ENCODE measurements at places on chromosomes 2 and 18. TPM values are rescaled to one million over a fixed set of nuclear protein-coding genes. Genes with fewer than 3 reads are reported as not detected.
A peak's percentile ranks its signal among the peaks of the same experiment; 100 is the strongest.

- DNase-seq, result no peak
Observed at GRCh38 chr2:169964740-169965139, 137.5 kb downstream of the UBR3 start.

- no peak for DNase-seq
Observed at GRCh38 chr2:54396798-54397197, 59.3 kb upstream of the SPTBN1 start.

GRCh38 chr2:50558182-50558581 lies 473.8 kb downstream of the NRXN1 start:
- no peak for DNase-seq

DNA sequence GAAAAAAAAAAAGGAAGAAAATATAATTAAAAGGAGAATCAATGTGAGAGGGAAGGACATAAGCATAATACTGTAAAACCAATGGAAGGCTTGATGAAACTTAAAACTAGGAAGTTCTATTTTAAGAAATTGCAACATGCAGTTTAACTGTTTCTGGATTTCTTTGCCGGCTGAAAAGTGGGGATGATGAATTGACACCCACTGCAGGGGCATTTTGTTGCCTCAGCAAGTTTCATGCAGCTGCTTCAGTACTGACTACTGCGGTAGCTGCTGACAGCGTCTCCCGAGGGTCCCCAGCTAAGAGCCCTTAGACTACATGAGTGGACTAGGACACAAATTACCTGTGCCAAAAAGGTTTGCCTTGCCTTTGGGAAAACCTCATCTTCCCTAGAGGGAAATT lies 69.2 kb downstream of the B3GNT2 start:
- no peak for DNase-seq

DNA sequence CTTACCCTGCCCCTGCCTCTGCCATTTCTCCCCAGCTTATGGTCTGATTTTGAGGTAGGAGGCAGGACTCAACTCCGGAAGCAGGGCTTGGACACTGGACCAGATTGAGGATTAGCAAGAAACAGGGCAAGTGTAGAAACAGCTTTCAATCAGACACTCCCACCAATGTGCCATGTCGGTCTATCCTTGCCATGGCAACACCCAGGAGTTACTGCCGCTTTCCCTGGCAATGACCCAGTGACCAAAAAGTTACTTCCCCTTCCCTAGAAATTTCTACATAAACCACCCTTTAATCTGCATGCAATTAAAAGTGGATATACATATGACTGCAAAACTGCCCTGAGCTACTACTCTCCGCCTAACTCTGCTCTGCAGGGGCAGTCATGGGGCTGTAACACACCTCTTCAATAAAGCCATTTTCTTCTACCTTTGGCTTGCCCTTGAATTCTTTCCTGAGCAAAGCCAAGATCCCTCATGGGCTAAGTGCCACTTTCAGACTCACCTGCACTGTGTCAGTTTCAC lies 156.7 kb downstream of the LPIN1 start:
- no peak for DNase-seq

GRCh38 chr2:242044313-242044590 lies 174.7 kb downstream of the RTP5 start:
- no peak for DNase-seq

- peak; percentile 88 for DNase-seq
Observed at GRCh38 chr2:216713691-216714336, 18.5 kb upstream of the IGFBP5 start.

GRCh38 chr2:146532009-146532408 lies 1312.8 kb upstream of the ACVR2A start:
- no peak for DNase-seq

DNA sequence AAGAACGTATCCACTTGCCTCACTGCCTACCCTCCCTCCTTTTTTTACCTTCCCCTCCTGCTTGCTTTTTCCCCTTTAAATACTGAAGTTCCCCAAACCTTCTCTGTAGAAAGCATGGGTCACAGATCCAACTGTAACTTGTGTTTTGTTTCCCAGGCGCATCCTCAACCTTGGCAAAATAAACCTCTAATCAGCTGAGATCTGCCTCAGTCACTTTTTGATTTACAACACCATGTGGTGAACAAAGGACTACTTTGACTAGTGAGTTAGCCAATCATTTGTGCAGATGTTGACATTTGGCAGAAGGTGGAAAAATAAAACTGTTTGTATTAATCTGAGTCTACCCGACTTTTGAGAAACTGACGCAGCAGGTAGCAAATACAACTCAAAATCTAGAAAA lies 23.3 kb upstream of the MCM6 start:
- no peak for DNase-seq

DNA sequence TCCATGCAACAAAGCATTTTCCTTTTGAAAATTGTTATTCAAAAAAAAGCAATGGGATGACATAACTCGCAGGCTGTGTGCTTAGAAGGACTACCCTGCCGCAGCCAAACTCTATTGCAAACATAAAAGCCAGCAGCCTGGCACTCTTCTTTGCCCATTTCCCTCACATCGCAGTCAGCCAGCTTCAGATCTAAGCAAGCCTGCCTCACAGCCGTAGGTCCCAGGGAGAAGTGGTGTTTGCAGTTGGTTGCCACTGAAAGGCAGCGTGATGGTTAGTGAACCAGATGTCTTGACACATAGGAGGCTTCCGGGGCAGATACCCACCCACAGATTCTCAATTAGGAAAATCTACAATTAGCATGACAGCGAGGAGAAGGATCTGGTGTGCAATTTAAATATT lies 655.2 kb downstream of the RNF144A start:
- no peak for DNase-seq

GRCh38 chr18:13501891-13502290 lies 224.5 kb downstream of the FAM210A start:
- peak; percentile 10 for DNase-seq

GRCh38 chr2:146867477-146867986 lies 977.3 kb upstream of the ACVR2A start:
- DNase-seq, result no peak

DNA sequence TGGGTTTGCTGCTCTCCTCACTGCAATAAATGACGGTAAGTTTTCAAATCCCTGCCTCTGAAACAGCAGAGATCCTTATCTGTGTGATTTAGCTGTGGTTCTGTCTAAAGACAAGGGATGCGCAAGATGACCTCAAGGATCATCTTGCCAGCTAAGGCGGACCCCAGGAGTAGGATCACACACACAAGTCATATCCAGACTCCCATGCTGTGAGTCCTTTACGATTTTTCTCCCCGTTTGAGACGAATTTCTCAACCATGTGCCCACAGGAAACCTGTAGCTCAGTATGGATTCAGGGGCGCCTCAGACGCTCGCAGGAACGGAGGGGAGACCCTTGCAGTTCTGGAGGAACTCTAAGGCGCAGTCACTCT lies 11.1 kb upstream of the DCTN1 start:
- DNase-seq, result no peak

DNA sequence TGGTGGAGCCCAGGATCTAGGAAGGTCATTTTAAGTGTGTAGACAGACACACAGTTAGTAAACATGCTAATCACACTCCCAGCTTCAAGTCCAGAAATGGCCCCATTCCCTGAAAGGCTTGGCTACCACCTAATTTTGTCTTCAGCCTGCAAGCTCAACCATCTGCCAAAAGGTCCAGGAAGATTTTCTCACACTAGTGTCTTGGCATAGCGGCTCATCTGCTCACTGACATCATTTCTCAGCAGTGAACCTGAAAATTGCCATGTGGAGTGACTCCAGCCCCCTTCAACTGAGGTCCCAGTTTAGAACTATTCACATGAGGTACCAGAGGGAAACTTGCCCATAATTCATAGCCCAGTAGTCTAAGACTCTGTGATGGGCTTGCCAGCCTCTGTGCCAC lies 748.9 kb downstream of the LRP1B start:
- no peak for DNase-seq

- no peak for DNase-seq
Observed at GRCh38 chr2:67712484-67712883, 315.4 kb downstream of the ETAA1 start.

DNA sequence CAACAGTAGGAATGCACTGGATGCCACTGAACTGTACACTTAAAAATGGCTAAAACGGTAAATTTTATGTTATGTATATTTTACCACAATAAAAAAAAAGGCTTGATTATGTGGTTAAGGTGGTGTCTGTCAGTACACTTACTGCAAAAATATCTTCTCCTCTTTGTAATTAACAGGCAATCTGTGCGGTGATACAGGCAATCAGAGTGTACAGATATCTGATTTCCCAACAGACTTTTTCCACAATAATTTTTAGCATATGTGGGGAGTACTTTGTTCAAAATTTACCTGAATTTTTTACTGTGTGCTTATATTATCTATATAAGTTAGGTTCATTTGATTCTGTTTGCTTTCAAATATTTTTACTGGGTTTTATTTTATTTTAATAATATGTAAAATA lies 175.0 kb upstream of the PGAP1 start:
- DNase-seq, result no peak

GRCh38 chr2:156892467-156893281 lies 364.8 kb upstream of the GALNT5 start:
- peak; percentile 28 for DNase-seq

DNA sequence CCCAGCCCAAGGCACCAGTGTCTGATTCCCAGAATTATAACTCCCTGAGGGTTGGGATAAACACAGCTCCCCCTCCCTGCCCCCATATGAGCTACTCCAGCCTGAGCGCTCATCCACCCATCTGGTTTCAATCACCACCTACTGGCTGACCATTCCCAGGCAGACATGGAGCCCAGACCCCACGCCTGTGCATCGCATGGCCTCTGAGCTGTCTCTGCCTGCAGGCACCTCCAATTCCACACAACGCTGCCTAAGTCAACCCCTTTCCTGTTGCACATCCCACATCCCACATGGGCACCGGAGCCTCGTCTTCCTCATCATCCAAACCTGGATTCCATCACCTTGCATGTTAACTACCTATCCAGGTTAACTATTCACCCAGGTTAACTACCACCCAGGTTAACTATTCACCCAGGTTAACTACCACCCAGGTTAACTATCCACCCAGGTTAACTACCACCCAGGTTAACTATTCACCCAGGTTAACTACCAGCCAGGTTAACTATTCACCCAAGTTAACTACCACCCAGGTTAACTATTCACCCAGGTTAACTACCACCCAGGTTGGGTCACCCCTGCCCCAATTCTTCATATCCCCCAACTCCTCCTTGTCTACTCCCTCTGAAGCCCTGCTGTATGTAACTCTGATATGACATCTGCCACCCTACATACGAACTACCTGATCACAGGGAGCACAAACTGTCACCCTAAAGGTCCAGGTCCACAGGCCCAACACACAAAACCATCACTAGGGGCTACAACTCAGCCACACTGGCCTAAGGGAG lies 47.8 kb downstream of the TEX51 start:
- DNase-seq, result no peak

DNA sequence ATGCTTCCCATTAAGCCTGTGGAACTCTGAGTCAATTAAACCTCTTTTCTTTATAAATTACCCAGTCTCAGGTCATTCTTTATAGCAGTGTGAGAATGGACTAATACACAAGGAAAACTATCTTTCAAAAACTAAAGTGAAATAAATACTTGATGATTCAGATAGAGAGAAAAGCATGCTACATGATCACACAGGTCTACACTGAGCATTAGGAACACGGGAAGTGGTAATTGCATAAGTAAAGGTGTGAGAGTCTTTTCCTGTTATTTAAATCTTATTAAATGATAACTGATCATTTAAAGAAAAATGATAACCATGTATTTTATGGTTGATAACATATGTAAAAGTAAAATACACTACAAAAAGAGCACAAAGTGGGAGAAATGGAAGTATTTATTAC lies 812.0 kb upstream of the RAB6C start:
- no peak for DNase-seq

GRCh38 chr2:192877159-192877558 lies 682.4 kb upstream of the TMEFF2 start:
- no peak for DNase-seq

DNA sequence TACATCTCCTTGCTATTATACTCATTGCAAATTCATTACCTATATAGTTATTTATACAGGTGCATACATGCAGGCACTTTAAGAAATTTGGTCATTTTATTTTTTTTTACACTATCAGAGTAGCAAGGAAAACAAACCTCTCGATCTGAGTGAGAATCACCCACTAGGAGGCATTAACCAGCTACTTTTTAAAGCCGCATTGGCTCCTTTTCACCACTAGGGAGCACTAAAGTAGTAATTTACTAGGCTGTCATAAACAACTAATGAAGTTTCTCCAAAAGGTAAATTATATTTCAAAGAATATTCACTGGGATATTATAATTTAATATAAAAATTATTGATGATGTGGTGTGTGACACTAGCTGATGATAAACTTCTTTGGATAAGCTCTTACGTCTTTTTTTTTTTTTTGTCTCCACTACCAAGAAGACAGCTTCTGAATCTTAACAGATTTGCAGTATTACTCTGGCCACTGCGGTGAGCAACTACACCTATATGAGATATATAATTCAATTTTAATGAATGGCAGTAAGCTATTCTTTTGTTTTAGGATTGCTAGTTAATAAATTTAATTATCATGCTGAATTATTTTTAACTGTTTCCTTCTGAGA lies 101.9 kb downstream of the NOL4 start:
- peak; percentile 9 for DNase-seq

- no peak for DNase-seq
Observed at GRCh38 chr2:96154506-96155380, 9.5 kb upstream of the DUSP2 start.

The FEV gene
- not detected for total RNA-seq

The DOCK10 gene
- 1.2 TPM for total RNA-seq

The INHBB gene
- 0.50 TPM for total RNA-seq

The MAB21L4 gene
- 2.5 TPM for total RNA-seq

The SOWAHC gene
- 13.5 TPM for total RNA-seq

The CD226 gene
- total RNA-seq, result not detected

The RSAD2 gene
- total RNA-seq, result 3.6 TPM

The CAPG gene
- 260 TPM for total RNA-seq

The PFN4 gene
- total RNA-seq, result 1.9 TPM

The GAREM1 gene
- total RNA-seq, result 2.9 TPM

All from kidney epithelial cell (primary cell).